ENCODE measurements at places on chromosomes 6 and 20.

- DNase-seq, result no peak
Measured at GRCh38 chr6:84556541-84557335, 207.7 kb downstream of the TBX18 start.

- DNase-seq, result no peak
Measured at GRCh38 chr6:129262661-129263060, 379.7 kb downstream of the LAMA2 start.

DNA sequence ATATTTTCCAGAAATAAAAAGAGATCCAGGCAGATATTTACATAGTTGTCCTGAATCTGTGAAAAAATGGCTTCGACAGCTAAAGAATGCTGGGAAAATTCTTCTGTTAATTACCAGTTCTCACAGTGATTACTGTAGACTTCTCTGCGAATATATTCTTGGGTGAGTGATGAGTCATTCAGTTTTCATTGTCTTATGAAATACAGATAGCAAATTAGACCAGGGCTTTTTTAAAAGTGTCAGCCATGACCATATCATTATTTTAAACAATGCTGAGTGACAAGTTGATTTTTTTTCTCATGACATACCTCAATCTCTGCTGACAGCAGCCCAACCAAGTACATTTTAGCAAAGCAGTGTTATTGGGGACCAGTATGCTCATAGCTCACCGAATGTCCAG is 32.8 kb downstream of the TSPYL4 start:
- DNase-seq, result no peak

- no peak for DNase-seq
Measured at GRCh38 chr6:93282521-93283031, 136.8 kb downstream of the EPHA7 start.

DNA sequence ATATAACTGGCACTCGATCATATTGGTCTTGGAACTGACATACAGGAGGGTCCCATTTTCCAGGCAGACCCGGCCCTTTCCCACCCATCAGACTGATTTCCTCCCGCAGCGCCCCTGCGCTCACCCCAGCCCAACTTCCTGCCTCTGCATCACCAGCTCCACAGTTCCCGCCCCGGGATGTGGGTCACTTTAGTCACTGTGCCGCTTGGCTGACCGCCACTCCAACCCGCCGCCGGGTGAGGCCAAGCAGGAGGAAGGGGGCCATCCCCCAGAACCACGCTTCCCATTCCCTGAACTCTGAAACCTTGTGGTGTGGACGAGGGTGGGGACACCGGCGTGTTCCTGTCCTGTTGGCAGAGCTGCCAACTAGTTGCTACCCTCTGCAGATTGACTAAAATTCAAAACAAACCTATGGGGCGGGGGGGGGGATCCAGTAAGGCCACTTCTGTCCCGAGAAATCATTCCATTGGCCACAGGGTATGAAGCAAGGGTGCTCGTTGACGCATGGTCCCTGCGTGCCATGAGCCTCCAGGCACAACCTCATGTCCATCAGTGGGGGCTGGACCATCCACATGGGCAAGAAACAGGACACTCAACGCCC is 12.3 kb downstream of the TGM2 start:
- no peak for DNase-seq

- DNase-seq, result no peak
Measured at GRCh38 chr6:81608776-81609175, 143.7 kb downstream of the TENT5A start.

DNA sequence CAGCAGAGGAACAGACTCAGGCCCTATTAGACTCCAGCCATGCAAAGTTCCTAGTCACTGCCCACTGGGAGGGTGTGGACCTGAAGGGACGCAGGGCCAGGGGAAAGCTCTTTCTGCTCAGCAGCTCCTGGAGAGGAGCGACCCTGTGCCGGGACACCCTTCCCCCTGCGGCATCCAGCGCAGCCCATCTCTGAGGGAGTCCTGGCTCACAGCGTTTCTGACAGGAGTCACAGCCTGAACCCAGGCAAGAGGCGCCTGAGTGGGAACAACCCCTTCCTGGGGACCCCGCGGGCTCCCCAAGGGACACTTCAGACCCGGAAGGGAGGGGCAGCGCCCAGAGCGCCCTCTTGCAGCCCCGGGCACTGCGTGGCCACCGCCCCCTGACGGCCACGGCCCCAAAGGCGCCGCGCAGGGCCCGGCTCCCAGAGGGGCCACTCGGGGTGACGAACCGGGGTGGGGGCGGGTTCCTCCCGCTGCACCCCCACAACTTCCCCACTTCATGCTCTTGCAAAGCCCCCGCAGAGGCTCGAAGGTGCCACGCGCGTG is 862 bp downstream of the UCKL1 start:
- no peak for DNase-seq

GRCh38 chr20:53493311-53493857 is 100.3 kb downstream of the ZNF217 start:
- DNase-seq, result no peak

- DNase-seq, result no peak
Measured at GRCh38 chr20:19875376-19876221, 117.5 kb downstream of the RIN2 start.

DNA sequence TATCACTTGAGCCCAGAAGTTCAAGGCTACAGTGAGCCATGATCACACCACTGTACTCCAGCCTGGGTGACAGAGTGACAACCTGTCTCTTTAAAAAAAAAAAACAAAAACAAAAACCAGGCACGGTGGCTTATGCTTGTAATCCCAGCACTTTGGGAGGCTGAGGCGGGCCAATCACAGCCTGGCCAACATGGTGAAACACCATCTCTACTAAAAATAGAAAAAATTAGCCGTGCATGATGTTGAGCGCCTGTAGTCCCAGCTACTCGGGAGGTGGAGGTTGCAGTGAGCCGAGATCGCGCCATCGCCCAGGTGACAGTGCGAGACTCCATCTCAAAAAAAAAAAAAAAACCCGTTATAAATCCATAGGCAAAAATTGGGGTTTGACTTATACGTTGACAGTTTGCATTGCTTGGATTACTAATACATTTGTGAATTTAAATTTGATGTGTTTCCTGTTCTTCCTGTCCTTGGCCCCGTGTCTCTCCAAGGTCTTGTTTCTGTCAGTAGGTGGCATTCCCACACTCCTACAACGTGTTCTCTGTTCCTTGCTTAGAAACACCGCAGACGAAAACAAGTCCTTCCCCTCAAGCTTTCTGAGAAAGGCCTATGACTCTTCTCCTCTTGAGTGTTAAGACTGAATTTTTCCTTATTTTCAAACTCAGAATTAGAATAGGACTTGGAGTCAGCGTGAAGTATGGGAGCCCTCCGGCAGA is 147.0 kb downstream of the DTNBP1 start:
- DNase-seq, result no peak

- no peak for DNase-seq
Measured at GRCh38 chr6:151747896-151748295, 59.6 kb upstream of the ESR1 start.

DNA sequence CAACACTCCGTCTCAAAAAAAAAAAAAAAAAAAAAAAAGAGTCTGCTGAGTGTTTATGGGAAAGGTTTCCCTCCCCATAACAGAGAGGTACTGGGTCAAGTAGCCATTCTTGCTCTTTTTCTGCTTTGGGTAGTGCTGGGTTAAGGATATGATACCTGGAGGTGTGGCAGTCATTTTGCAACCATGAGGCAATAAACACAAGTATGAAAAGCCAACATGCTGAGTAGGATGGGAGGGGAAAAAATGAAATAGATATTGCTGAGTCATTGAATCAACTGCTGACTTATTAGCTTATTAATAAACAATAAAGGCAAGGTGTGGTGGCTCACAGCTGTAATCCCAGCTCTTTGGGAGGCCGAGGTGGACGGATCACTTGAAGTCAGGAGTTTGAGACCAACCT is 2.3 kb upstream of the TOMM34 start:
- DNase-seq, result no peak

GRCh38 chr20:48769069-48769983 is 58.5 kb downstream of the PREX1 start:
- peak; percentile 61 for DNase-seq

DNA sequence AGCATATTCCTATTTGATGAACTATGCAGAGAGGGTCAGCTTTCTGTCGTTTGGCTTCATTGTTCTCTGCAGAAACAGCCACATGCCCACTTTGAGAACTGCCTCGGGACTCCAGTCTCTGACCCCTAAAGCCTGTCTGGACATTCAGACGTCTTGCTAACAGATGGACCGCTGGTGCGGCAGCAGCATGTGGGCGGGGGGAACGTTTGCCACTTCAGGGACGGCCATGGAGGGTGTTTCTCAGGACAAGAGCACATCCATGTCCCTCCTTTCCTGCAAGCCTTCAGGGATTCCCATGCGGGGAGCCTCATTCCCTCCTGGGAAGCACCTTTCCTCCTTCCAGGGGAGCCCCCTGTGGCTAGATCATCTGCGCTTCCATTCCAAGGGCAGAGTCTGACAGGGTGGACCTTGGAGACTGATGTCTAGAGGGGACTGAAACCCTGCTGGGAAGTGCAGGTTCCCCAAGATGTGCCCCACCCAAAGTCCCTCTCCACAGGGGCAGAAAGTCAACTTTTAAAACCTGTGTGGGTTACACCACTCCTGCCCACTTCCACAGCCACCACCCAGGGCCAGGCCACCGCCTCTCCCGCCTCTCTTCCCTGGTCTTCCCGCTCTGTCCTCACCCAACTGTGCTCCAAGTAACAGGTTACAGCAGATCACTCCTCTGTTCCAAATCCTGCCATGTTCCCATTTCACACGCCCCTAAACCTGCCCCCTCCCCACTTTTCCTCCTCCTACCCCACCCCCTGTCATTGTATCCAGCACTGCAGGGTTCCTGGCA is 94.8 kb upstream of the PMEPA1 start:
- DNase-seq, result no peak

- no peak for DNase-seq
Measured at GRCh38 chr6:158142789-158143188, 25.3 kb downstream of the SERAC1 start.

DNA sequence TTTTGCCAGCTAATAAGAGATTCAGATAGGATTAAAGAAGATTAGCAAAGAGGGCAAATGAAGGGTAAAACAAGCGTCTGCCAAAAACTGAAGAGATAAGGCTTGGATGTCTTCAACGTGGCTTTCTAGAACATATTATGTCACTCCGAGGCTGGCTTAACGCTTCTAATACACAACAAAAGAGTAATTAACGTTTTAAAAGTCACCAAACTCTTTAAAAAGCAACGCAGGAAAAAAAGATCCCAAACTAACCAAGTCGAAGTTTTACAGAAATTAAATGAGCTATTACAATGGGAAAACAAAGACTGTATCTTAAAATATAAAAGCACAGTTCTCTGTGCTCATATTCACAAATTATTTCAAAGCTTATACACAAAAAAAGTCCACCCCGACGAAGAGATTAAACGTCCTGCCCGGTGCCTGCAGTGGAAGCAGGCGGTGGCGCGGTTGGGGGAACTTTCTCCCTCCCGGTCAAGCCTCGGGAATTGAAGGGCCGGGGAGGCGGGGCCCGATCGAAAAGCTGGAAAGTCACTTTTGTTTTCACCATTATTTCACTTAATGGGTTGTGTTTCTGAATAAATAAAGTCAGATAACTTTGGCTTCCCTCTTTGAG is 1.2 kb downstream of the MAK start:
- DNase-seq, result no peak

- no peak for DNase-seq
Measured at GRCh38 chr6:4932228-4932903, 71.5 kb downstream of the RPP40 start.

DNA sequence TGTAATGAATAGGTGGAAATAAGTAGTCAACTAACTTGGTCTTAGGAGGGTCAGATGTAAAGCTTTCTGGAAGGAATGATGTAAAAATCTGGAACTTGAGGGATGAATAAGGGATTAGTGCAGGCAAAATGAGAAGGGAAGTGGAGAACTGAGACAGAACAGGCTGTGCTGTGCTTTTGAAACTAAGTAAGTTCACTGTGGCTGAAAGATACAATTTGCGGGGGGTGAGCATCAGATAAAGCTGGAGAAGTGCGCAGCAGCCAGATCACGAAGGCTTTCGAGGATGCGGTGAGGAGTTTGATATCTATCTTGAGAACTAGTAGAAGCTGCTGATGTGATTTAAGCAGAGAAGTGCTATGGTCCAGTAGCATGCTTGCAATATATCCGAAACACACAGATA is 247.8 kb downstream of the RNF144B start:
- no peak for DNase-seq

DNA sequence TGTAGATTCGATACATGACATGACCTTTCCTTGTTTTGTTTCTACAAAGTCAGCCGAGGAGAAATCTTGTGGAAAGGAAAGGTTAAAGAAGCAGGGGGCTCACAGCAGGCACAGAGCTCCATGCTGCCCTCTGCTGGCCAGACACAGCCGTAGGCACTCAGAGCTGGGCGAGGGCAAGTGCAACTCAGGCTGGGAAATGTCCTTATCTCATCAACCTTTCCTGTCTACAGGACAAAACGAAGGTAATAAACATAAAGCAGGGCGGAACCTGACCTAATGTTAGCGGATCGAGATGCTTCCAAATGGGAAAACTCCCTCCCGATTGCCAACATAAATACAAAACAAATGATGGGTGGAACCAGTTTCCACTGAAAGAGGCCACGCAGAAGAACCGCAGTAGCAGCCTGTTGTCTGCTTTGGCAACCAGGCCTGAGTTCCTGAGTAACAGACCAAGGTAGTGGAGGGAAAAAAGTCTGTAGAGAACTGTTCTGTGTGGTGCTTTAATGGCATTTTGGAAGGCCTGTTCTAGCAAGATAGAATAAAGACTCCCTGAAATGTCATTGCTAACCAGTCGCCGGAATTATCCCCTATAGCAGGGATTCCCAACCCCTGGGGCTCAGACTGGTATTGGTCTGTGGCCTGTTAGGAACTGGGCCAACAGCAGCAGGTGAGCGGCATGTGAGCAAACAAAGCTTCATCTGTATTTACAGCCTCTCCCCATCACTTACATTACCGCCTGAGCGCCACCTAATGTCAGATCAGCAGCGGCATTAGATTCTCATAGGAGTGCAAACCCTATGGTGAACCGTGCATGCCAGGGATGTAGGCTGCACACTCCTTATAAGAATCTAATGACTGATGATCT is 85.2 kb downstream of the MBOAT1 start:
- peak; percentile 61 for DNase-seq

- DNase-seq, result no peak
Measured at GRCh38 chr6:154752022-154752421, 18.8 kb downstream of the SCAF8 start.

DNA sequence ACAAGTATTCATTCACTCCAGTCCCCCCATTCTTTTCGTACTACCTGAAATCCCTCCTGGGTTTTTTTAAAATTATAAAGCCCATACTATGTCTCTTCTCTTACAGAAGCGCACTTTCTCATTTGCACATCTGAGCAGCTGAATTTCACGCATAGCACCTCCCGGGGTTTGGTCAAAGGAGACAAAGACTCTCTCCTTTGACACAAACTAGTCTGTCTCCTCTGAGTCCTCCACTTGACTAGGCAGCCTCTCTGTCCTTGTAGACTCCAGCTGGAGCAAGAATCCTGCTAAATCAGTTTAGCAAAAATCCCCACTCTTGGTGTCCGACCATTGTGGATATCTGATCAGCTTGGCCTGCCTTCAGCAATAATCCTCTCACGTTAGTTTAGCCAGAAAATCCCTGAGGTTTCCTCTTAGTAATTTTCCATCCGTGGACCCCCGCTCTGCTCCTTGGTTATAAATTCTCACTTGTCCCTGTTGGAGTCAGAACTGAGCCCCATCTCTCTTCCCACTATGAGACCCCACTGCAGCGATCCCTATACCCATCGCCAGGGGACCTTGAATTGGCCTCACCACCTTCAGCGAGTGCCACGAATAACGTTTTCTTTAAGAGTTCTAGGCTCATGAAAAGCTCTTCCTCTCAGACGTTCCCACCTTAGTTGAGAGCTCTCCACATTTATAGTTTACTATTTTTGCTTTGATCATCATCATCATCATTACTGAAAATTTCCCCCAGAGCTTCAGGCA is 29.0 kb downstream of the PDYN start:
- no peak for DNase-seq

- DNase-seq, result no peak
Measured at GRCh38 chr6:121791396-121792315, 356.2 kb downstream of the GJA1 start.

GRCh38 chr6:11987386-11987785 is 24.7 kb upstream of the HIVEP1 start:
- no peak for DNase-seq
